Caco-2 (cell line): ENCODE measurements at places on chromosomes 3 and 15.

- peak; percentile 17 for DNase-seq
Measured at GRCh38 chr3:58299839-58300516, 6.1 kb upstream of the RPP14 start.

DNA sequence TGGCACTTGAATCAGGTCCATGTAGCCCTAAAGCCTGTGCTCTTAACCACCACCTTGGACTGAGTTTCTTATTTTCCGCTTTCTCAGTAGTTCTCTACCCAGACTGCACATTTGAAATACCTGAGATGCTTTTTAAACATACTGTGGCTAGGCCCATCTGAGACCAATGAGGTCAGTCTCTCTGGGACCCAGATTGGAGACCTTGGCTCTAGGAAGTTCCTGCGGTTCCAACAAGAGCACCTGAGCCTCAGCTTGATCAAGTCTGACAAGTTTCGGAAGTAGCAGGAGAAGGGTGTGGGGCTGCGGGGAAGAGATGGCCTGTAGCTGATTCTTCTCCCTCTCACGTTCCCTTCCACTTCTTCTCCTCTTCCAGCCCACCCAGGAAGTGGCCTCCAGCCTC, 11.5 kb upstream of the TSEN2 start:
- no peak for DNase-seq

GRCh38 chr3:57141719-57142410, 23.3 kb downstream of the IL17RD start:
- DNase-seq, result no peak

DNA sequence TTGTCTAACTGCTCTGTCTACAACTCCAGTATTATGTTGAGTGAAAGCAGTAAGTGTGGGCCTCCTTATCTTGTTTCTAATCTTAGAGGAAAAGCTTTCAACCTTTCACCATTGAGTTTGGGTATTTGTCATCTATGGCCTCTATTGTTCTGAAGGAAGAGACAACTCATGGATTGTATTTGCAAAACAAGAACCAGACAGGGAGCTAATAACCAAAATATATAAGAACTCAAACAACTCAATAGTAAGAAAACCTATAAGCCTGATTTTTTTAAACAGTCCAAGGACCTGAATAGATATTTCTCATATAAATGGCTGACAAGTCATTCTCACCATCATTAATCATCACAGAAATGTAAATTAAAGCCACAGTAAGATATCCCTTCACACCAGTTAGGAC, 113.0 kb downstream of the TAFA4 start:
- no peak for DNase-seq
